Right cardiac atrium (tissue), 5 donors: ENCODE measurements at places on chromosomes 5 and 9.

DNA sequence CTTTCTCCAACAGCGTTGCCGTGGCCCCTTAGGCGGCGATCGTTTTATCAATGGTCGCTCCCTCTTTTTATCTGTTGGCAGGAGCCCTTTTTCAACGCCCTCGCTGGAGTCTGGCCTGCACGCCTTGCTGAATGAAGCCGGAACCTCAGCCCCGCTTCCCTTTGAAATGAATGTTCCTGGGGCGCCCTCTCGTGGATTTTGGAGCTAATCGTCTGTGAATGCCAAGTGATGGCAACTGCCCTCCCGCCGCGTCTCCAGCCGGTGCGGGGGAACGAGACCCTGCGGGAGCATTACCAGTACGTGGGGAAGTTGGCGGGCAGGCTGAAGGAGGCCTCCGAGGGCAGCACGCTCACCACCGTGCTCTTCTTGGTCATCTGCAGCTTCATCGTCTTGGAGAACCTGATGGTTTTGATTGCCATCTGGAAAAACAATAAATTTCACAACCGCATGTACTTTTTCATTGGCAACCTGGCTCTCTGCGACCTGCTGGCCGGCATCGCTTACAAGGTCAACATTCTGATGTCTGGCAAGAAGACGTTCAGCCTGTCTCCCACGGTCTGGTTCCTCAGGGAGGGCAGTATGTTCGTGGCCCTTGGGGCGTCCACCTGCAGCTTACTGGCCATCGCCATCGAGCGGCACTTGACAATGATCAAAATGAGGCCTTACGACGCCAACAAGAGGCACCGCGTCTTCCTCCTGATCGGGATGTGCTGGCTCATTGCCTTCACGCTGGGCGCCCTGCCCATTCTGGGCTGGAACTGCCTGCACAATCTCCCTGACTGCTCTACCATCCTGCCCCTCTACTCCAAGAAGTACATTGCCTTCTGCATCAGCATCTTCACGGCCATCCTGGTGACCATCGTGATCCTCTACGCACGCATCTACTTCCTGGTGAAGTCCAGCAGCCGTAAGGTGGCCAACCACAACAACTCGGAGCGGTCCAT lies 10.0 kb downstream of the S1PR3 start:
- peak; percentile 93 for DNase-seq

DNA sequence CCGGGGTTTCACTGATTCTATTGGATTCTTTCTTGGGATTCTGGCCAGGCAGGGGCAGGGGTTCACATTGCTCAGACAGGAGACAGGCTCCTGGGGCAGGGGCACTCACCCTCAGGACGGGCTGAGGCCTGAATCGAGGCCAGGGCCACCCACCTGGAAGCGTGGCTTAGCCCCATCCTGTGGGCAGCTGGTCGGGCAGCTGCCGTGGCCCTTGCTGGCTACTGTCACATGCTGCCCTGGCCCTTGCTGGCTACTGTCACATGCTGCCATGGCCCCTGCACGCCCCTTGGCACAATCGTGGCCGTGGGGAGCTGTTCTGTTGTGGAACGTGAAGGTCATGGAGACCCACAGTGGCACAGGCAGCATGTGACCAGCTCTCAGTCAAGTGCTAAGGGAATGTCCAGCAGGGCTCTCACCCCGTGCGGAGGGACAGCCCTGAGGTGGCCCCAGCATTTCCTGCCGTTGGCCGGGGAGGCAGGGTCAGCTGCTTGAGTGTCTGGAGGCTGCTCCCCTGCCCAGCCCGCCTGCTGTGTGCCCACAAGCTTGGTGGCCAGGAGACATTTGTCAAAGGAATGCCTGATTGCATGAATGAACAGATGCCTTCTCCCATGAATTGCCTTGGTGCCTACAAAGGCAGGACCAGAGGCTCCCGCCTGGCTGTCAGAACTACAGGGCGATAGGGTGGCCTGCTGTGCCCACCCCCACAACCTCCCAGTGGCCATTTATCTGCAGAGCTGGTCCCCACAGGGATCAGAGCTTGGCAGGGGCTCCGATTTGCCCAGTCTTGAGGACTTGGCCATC lies 16.9 kb upstream of the TMEM250 start:
- DNase-seq: no peak

DNA sequence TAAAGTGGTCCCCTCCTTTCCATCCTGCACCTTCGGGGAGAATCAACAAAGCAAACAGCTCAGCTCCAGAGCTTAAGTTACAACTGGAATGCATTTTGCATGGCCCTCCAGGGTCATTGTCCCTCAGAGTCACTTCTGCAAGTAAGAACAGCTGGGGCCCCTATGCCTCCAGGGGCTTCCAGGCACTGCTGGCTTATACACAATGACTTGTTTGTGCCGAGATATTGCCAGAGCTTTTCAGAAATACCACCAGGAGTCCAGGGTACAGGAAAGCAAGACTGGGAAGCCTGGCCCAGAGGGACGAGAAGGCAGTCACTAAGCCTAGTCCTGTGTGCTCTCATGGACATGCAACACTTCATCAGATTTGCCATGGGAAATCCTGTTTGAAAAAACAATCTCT lies 11.3 kb downstream of the FRMD3 start:
- no peak for DNase-seq

- DNase-seq: no peak
These were observed 196.5 kb downstream of the SNX18 start for GRCh38 chr5:54713923-54714581.

DNA sequence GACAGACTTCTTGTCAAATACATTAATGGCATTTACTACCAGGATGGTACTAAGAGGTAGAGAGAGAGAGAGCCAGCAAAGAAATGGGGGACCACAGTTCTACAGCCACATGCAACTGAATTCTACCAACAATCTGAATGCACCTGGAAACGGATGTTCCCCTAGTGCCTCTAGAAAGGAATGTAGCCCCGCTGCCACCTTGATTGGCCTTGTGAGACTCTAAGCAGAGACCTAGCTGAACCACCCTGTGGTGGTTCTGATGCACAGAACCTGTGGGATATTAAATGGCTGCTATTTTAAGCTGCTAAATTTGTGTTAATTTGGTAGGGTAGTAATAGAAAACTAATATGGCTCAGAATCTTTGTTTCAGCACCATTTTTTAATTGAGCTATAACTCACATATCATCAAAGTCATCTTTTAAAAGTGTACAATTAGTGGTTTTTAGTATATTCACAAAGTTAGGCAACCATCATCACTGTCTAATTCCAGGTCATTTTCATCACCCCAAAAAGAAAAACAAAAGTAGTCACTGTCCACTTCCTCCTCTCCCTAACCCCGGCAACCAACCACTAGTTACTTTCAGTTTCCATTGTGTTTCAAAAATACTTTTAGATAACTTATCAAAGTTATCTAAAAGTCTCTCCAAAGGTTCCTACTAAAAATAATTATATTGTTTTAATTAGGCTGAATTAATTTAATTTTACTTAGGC lies 51.7 kb downstream of the CPLANE1 start:
- DNase-seq: no peak

- no peak for DNase-seq
These were observed 48.6 kb upstream of the ZSWIM6 start for GRCh38 chr5:61283471-61283870.

- no peak for DNase-seq
These were observed 313.9 kb upstream of the TLE4 start for GRCh38 chr9:79257790-79258351.

- DNase-seq: no peak
These were observed 128.7 kb downstream of the C5orf15 start for GRCh38 chr5:133839721-133840120.

DNA sequence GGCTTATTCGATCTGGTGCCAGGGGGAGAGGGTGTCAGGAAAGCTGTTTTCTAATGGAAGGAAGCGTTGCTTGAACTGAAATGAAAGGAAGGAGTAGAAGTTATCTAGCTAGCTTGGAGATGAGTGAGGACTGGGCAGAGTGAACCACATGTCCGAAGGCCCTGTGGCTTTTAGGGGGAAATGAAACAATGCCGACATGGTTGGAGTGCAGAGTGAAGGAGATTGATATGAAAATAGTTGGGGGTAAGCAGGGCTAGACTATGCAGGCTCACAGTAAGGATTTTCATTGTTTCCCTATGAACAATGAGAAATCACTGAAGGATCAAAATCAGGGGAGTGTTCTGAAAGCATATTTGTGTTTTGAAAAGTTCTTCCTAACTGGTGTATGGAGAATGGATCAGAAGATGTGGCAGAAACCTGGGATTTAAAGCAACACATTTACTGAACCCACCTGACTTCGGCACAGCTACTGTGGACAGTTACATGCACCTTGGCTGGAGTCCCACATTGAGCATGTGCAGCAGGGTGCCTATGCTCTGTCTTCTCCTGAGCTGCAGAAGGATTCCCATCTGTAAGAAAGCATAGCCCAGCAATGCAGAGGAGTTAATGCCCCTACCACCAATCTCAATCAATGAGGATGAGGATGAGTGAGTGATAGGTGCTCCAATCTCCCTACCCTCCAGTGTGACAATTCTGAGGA lies 144.4 kb upstream of the TBCA start:
- no peak for DNase-seq

- peak; percentile 93 for DNase-seq
These were observed 289.5 kb downstream of the DOCK8 start for GRCh38 chr9:503881-504852.
